Progenitor cell of endocrine pancreas (in vitro differentiated cells): ENCODE measurements at places on chromosomes 2 and 18. TPM values are rescaled to one million over a fixed set of nuclear protein-coding genes. Genes with fewer than 3 reads are reported as not detected.

Gene APLF
- total RNA-seq, result 10.6 and 11.6 TPM in 2 replicates

Gene TMEM198
- 8.2 and 9.7 TPM in 2 replicates for total RNA-seq

Gene GCG
- 92.9 and 128 TPM in 2 replicates for total RNA-seq

Gene CDH7
- total RNA-seq, result 6.5 and 9.2 TPM in 2 replicates

Gene TUBB8B
- total RNA-seq, result 0.64 and 0.93 TPM in 2 replicates

Gene PLB1
- total RNA-seq, result 0.65 and 0.78 TPM in 2 replicates

Gene CAPN14
- 0.50 and 0.73 TPM in 2 replicates for total RNA-seq

Gene STARD6
- total RNA-seq, result not detected in 2 replicates
